ENCODE measurements at places on chromosomes 5 and 9. TPM values are rescaled to one million over a fixed set of nuclear protein-coding genes. Genes with fewer than 3 reads are reported as not detected.

The SLC25A46 gene
- 39.0 TPM for total RNA-seq

The KCNIP1 gene
- total RNA-seq, result 2.7 TPM

The ADCY2 gene
- total RNA-seq, result 0.17 TPM

GRCh38 chr9:134329886-134330285, 3.6 kb downstream of the RXRA start:
- no peak for DNase-seq

GRCh38 chr9:5122116-5122515, 63.3 kb downstream of the INSL6 start:
- DNase-seq, result no peak
